ENCODE measurements at places on chromosomes 16 and 17. TPM values are rescaled to one million over a fixed set of nuclear protein-coding genes. Genes with fewer than 3 reads are reported as not detected.

- DNase-seq, result no peak
These were observed 35.2 kb upstream of the CBX4 start for GRCh38 chr17:79874329-79874981.

DNA sequence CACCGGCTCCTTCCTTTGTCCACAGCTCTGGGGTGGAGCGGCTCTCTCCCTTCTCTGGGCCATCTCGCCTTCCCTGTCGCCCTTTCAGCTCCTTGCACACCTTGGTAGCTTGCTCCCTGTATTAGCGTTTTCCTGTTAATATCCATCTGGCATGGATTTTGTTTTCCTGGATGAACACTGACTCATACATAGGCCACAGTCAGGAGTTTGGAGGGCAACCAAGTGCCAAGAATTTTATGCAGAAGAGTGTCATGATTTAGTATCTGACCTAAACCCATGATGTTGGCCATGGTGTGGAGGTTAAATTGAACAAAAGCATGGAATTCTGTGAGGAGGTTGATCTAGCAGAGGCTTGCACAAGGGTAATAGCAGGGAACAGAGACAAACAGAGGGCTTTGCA, 180.9 kb downstream of the AIPL1 start:
- DNase-seq, result no peak

GRCh38 chr16:65808790-65809189, 557.7 kb upstream of the CDH5 start:
- DNase-seq, result no peak

- no peak for DNase-seq
These were observed 351.6 kb downstream of the SNX29 start for GRCh38 chr16:12327971-12328726.

DNA sequence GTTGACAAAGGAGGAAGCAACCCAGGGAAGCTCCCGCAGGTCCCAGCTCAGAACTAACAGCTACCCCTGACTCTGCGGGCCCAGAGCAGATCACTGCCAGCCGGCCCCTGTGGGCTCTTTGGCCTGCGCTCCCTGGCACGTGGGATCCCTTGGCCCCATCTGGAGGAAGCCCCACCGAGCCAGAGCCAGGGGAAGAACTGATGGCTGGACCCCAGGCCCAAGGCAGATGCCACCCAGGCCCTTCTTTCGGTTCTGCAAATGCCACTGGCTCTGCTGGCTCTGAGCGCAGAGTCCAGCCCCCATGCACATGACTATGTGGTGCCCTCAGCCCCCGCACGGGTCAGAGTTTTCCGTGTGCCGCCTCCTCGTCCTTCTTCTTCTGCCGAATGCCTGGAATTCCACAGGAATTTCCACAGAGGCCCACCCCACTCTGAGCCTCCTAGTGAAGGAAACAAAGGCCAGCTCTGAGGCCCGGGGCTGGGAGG, 35.8 kb upstream of the SNN start:
- DNase-seq, result no peak

DNA sequence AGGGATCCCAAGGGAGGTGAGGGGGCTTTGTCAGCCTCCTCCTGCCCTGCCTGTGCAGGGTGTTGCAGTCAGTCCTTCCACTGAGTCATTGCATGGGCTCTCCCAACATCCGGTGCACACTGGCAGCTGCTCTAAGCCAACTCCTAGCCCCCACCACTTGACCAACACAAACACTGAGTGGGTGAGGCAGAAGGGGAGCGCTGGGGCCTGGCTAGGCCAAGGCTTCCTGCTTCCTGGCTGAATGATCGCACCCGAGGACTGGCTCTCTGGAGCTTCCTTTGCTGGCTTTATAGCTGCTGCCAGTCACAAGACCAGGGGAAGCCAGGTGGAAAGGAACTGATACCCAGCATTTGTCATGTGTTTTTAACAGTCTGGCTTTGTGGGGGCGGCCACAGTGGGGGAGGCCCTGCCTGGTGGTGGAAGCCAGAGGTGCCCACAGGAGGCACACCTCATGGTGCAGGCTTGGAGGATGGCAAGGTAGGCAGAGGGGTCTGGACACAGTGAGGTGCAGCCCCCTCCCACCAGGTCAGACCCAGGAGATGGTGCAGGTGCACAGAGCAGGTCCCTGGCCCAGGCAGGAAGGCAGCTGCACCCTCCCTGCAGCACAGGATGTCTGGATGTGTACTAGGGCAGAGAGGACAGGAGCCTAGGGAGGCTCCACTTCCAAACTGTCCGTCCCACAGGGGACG, 6.8 kb downstream of the MPG start:
- DNase-seq, result no peak

GRCh38 chr17:74123350-74123749, 80.1 kb upstream of the RPL38 start:
- no peak for DNase-seq

DNA sequence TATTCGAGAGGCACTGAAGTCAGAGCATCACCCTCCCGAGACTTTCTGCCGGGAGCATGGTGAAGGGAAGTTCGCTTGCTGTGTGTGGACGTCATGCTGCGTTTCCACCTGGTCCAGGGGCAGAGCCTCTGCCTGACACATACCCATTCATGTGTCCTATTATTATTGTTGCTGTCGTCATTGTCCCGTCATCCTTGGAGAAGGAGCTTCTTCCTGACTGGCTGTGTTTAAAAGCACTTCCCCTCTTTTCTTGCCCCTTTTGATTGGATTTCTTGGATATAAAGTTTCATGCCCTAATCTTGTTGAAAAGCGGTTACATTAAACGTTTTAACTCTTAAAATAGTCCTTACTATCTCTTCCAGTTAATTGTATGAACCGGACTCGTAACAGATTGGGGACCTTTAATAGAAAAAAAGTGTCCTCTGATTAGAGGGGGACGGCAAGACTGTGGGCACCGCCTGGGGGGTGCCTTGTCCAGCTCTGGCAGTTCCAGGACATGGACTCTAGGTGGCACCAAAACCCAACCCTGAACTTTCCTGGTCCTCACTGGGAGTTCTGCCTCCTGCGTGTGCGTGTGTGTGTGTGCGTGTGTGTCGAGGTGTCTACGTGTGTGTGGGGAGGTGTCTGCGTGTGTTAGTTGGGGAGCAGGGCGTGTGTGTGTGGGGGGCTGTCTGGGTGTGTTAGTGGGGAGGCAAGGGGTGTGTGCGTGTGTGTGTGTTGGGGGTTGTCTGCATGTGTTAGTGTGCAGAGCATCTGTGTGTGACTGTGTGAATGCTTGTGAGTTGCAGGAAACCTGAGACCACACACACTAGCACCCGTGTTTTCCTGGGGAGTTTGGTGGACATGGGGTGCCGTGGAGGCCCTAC, 133.3 kb upstream of the CIBAR2 start:
- DNase-seq, result no peak

DNA sequence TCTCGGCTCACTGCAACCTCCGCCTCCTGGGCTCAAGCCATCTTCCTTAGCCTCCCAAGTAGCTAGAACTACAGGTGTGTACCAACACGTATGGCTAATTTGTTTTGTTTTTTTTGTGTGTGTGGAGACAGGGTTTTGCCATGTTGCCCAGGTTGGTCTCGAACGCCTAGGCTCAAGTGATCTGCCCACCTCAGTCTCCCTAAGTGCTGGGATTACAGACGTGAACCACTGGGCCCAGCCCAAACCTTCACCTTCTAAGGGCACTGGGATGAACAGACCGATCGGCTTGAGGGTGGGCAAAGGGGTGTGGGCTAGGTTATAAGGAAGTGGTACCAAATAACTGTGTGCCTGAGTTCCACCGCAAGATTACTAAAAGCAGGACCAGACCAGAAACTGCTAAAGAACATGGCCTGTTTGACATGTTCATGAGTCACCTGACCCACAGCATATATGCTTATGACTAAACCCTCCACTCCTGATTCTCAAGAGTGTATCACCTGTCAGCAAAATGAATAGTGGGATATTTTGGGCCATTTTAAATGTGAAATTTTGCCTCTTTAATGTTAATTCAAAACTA, 8.1 kb downstream of the TMEM97 start:
- peak; percentile 46 for DNase-seq

DNA sequence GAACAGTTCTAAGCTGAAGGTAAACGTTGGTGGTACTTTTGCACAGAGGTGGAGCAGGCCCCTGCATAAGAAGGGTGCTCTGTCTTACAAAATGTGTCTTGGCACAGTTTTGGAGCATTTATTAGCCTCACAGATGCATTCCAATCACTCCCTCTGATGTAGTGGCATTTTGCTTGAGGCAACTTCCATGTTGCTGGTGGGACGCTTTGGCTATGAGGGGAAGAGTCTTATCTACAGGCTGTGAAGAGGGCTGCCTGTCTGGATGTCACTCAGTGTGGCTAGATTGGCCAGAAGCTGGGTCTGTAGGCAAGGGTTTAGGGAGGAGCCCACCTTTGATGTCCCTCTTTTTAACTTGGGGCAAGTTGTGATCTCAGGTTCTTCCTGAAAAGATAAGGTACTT, 2.6 kb upstream of the RARA start:
- DNase-seq, result no peak

GRCh38 chr17:2736956-2737355, 12.5 kb downstream of the CCDC92B start:
- DNase-seq, result no peak

DNA sequence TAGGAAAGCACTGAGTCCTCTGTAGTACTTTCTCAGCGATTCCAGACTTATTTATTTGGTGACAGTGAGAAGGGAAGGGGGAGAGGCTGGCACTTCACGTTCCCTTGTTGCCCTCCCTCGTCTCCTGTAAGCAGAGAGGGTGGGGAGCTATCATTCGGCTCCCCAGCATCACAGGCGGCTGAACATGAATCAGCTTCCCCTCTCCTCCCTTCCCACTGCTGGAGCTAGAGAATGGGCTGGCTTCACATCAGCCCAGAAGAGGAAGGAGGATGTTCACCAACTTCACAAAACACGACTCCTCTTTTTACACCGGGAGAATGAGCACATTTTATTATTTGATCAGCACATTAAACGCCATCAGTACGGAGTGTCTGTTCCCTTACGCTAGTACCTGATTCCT, 6.7 kb upstream of the CMIP start:
- DNase-seq, result no peak

DNA sequence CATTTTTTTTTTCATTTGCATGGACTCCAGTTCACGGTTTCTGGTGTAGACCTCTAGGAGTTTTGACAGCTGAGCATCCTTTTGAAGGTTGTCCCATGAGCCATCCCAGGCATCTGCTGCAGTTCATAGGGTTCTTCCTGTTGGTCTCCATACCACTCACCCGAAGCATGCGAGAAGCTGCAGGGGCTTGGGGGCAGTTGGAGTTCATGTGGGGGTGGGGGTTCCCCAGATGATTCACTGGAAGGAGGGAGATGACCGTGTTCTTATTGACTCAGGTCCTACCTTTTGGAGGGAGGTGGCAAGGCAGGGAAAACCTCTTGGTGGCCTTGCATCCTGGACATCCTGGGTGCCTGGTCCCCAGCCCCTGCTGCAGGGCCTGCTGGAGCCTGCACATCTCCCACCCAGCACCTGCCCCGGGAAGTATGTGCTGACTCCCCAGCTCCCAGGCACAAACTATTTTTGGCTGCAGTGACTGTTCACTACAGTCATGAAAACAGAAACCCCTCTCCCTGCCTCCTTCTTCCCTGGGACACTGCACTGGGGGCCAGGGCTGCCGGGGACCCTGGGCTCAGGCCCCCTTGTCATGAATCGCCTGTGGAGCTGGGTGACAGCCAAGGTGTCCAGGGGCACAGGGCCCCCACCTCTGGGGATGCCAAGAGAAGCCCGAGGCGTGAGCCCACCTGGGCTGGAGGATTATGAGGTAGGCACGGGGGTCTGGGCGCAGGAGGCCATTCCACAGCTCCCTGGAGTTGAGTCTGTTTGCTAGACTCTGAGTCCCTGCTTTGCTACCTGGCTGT, 64.9 kb upstream of the LGALS9 start:
- DNase-seq, result no peak

GRCh38 chr16:31023627-31024226, 9.6 kb upstream of the STX4 start:
- no peak for DNase-seq

- no peak for DNase-seq
These were observed 57.9 kb upstream of the CREBBP start for GRCh38 chr16:3938471-3938842.

DNA sequence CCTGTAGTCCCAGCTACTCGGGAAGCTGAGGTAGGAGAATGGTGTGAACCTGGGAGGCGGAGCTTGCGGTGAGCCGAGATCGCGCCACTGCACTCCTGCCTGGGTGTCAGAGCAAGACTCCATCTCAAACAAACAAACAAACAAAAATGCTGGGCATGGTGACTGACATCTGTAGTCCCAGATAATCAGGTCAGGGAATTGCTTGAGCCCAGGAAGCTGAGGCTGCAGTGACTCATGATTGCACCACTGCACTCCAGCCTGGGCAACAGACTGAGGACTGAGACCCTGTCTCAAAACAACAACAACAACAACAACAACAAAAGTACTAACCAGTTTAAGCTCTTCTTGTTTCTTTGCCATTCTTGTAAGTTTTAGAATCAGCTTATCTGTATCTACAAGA, 383.0 kb upstream of the PMFBP1 start:
- no peak for DNase-seq

GRCh38 chr17:41402161-41402560, 4.8 kb upstream of the KRT31 start:
- DNase-seq, result no peak

- no peak for DNase-seq
These were observed 74.5 kb upstream of the TNRC6C start for GRCh38 chr17:77884019-77884418.

- no peak for DNase-seq
These were observed 29.8 kb downstream of the ANKRD40 start for GRCh38 chr17:50677851-50678375.

DNA sequence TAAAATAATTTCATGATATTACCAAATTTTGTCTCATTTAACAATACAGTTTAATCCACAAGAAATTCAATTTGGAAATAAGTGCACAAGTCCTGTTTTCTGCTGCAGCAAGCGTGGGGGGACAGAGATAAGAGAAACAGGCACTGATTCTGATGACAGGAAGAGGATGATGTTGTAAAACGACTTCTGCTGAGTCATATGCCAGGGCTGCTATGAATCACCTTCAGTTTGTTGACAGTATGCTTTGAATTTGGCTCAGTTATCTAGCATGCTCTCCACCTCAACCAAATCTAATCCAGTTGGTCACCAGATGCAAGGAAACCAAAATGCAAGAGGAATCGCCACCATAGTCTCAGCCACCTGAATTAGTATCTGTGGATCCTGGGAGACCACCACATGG, 244.1 kb upstream of the MON1B start:
- DNase-seq, result no peak

The KRT17 gene
- 165 TPM for total RNA-seq

The TBC1D3I gene
- total RNA-seq, result 1.7 TPM

The GGT6 gene
- total RNA-seq, result 9.6 TPM

The C1QTNF8 gene
- not detected for total RNA-seq

The GCGR gene
- not detected for total RNA-seq

The ABCC11 gene
- not detected for total RNA-seq

The NAGS gene
- 4.9 TPM for total RNA-seq

The FAM20A gene
- total RNA-seq, result 16.2 TPM

The HEATR9 gene
- total RNA-seq, result not detected
